Tracheal epithelial cell (primary cell): ENCODE measurements at places on chromosomes 1 and 21. TPM values are rescaled to one million over a fixed set of nuclear protein-coding genes. Genes with fewer than 3 reads are reported as not detected.

The B3GALT5 gene
- total RNA-seq, result 0.72 TPM in 1 of 2 replicates, not detected in the other

The APCS gene
- not detected in 2 replicates for total RNA-seq

The SEC16B gene
- 0.21 and 0.96 TPM in 2 replicates for total RNA-seq

The GJA4 gene
- 0.48 TPM in 1 of 2 replicates, not detected in the other for total RNA-seq

The BPNT1 gene
- 14.9 and 21.2 TPM in 2 replicates for total RNA-seq

The PAQR6 gene
- total RNA-seq, result 0.72 TPM in 1 of 2 replicates, not detected in the other

The LORICRIN gene
- total RNA-seq, result not detected in 2 replicates

The TLR5 gene
- 0.48 and 1.1 TPM in 2 replicates for total RNA-seq
